ENCODE measurements at places on chromosomes 7 and 10. TPM values are rescaled to one million over a fixed set of nuclear protein-coding genes. Genes with fewer than 3 reads are reported as not detected.

DNA sequence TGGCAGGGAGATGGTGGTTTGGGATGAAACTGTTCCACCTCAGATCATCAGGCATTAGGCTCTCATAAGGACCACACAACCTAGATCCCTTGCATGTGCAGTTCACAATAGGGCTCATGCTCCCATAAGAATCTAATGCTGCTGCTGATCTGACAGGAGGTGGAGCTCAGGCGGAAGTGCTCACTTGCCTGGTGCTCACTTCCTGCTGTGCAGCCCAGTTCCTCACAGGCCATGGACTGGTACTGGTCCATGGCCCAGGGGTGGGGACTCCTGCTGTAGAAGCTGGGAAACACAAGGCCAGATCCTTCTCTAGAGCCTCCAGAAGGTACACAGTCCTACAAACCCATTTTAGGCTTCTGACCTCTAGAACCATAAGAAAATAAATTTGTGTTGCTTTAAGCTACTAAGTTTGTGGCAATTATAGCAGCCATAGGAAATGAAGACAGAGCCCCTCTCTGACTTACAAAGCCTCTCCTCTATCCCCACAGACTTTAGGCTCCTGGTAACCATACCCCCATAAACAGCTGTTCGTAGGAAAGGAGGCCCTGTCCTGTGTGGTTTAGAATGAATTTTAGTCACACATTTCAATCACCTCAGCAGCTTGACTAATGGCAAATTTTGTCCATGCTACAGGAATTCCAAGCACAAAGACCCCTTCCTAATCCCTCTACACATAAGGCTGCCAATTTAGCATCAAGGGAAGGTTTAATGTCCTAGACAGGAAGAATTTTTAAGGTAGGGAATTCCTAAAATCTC is 206.1 kb upstream of the PHYHIPL start:
- H3K27ac ChIP-seq: no peak overlapping the region
- H3K27me3 ChIP-seq: no peaks in the 10 kb centered on the region
- H3K4me3 ChIP-seq: no peak overlapping the region
- DNase-seq: peak; percentile 48

- H3K4me1 ChIP-seq: no peaks in the 10 kb centered on the region
- no peak overlapping the region for H3K4me3 ChIP-seq
- DNase-seq: no peak
- no peaks in the 10 kb centered on the region for H3K27me3 ChIP-seq
- no peaks in the 10 kb centered on the region for H3K36me3 ChIP-seq
Measured at GRCh38 chr10:124083740-124084397, 9.5 kb downstream of the CHST15 start.

- no peaks in the 10 kb centered on the region for H3K4me1 ChIP-seq
- no peaks in the 10 kb centered on the region for H3K27me3 ChIP-seq
- no peak for DNase-seq
- H3K36me3 ChIP-seq: no peaks in the 10 kb centered on the region
Measured at GRCh38 chr7:3150027-3150426, 106.4 kb upstream of the CARD11 start.

GRCh38 chr7:40916813-40917212 is 782.0 kb downstream of the SUGCT start:
- no peak overlapping the region for H3K4me3 ChIP-seq
- no peak overlapping the region for H3K27ac ChIP-seq
- no peaks in the 10 kb centered on the region for H3K36me3 ChIP-seq
- H3K27me3 ChIP-seq: no peaks in the 10 kb centered on the region
- DNase-seq: no peak

GRCh38 chr10:112159469-112159868 is 24.1 kb downstream of the GPAM start:
- H3K27ac ChIP-seq: no peak overlapping the region
- no peak overlapping the region for H3K4me3 ChIP-seq
- DNase-seq: no peak
- H3K27me3 ChIP-seq: no peaks in the 10 kb centered on the region
- no peaks in the 10 kb centered on the region for H3K4me1 ChIP-seq

- H3K4me3 ChIP-seq: no peak overlapping the region
- H3K27ac ChIP-seq: no peak overlapping the region
- DNase-seq: no peak
- H3K36me3 ChIP-seq: 0 out of 2 replicates have a peak, but pooled peaks cover 4% of the 10 kb centered on the region
- H3K27me3 ChIP-seq: no peaks in the 10 kb centered on the region
- no peaks in the 10 kb centered on the region for H3K4me1 ChIP-seq
Measured at GRCh38 chr7:130141161-130141883, 63.9 kb downstream of the TMEM209 start.

DNA sequence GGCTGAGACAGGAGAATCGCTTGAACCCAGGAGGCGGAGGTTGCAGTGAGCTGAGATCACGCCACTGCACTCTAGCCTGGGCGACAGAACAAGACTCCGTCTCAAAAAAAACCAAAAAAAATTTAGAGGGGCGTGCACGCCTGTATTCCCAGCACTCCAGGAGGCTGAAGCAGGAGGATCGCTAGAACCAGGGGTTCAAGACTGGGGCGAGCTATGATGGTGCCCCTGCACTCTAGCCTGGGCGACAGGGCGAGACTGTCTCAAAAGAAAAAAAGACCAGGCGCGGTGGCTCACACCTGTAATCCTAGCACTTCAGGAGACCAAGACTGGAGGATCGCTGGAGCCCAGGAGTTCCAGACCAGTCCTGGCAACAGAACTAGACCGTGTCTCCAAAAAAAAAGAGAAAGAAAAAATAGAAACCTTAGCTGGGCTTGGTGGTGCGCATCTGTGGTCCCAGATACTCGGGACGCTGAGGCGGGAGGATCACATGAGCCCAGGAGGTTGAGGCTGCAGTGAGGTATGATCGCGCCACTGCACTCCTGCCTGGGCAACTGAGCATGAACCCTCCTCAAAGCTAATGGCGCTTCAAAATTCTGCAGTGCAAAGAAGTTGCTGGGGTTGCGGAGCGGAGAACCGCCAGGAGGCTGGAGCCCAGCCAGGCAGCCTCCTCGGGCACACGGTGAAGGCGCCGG is 382 bp upstream of the MBLAC1 start:
- peak overlapping the region; percentile 80 for H3K4me3 ChIP-seq
- no peaks in the 10 kb centered on the region for H3K27me3 ChIP-seq
- H3K27ac ChIP-seq: peak overlapping the region; percentile 94

TPK1 gene
- 11.5 TPM for total RNA-seq

ATOH7 gene
- total RNA-seq: not detected

GRCh38 chr10:49138361-49138891 is 4.6 kb upstream of the FAM170B start:
- H3K27me3 ChIP-seq: no peaks in the 10 kb centered on the region
- H3K27ac ChIP-seq: no peak overlapping the region
- no peak overlapping the region for H3K4me3 ChIP-seq
- no peaks in the 10 kb centered on the region for H3K36me3 ChIP-seq
- DNase-seq: no peak

- peaks cover 31% of the 10 kb centered on the region for H3K36me3 ChIP-seq
- H3K4me3 ChIP-seq: no peak overlapping the region
- no peaks in the 10 kb centered on the region for H3K27me3 ChIP-seq
- H3K27ac ChIP-seq: no peak overlapping the region
Measured at GRCh38 chr7:5232485-5232837, 42.4 kb downstream of the WIPI2 start.

DNA sequence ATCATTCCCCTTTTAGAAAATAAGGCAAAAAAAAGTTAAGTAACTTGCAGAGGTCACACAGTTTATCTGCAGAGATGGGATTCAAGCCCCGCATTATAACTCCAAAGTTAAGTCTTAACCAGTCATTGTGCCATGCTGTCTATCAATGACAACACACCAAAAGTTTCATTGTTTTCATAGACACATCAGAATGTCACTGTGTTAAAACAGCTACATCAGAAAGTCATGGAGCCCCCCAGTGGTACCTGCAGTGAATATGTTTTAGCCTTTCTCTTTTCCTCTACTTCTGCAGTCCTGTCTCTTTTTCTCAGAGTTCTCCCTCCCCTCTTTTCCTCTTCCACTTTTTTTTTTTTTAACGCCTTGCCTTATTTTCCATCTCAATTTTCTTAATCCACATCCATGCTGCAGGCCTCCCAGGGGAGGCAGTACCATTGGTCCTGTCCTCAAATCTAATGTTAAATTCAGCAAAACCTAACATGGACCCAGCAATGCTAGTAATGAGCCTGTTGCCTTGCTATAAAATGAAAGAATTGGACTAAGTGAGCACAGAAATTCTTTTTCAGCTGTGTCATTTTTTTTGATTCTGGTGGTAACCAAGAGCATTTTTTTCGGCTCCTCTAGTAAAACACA is 3.8 kb upstream of the NRCAM start:
- DNase-seq: peak; percentile 67
- no peak overlapping the region for H3K4me3 ChIP-seq
- no peaks in the 10 kb centered on the region for H3K27me3 ChIP-seq
- H3K36me3 ChIP-seq: no peaks in the 10 kb centered on the region

GBF1 gene
- 12.5 TPM for total RNA-seq

DNA sequence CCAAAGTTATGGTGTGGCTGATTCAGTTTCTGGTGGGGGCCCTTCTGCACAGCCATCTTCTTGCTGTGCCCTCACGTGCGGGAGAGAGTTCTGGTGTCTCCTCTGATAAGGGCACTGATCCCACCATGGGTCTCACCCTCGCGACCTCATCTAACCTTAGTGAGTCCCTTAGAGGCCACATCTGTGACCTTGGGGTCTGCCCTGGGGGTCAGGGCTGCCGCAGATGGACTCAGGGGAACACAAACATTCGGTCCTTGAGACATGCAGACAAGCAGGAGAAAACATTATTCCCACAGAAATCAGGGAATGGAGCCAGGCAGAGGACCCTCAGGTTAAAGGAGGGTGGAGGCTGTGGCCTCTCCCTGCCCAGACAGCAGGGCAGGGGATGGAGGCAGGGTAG is 177.9 kb downstream of the DNAJB6 start:
- no peaks in the 10 kb centered on the region for H3K27me3 ChIP-seq
- H3K4me3 ChIP-seq: no peak overlapping the region
- H3K27ac ChIP-seq: no peak overlapping the region

GRCh38 chr7:100951172-100951571 is 1.8 kb downstream of the MUC3A start:
- H3K4me1 ChIP-seq: peaks cover 4% of the 10 kb centered on the region
- H3K27me3 ChIP-seq: peaks cover 4% of the 10 kb centered on the region
- DNase-seq: no peak
- no peak overlapping the region for H3K4me3 ChIP-seq
- no peaks in the 10 kb centered on the region for H3K36me3 ChIP-seq

DNA sequence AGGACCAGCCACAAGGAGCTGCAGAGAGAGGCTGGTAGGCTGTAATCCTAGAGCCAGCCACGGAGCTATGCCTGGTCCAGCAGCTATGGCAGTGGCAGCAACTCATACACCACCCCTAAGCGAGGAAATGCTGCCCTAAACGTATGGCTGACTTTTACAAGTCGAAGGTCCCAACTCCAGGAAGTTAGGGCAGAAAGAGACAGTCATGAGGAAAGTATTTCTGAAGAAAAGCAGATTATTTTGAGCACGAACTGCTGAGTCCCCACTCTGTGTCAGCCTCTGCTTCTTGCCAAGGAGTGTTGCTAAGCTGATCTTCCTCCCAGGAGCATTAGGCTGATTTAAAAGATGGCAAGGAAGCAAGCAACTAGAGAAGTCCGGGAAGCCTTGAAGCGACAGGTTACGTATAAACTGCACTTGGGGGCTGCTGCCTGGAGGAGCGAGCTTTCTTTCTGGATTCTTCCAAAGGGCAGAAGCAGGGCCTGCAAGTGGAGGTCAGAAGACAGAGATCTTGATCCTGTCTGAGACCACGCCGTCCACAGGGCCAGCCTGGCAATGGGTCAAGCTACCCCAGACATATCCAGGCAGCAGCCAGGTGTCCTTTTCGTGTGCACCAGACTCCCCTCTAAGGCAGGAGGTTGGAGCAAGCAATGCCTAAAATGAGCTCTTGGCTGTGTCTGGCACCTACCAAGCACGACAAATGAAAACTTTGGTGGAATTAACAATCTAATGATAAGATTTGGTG is 39.4 kb downstream of the PLXNA4 start:
- H3K36me3 ChIP-seq: no peaks in the 10 kb centered on the region
- H3K27ac ChIP-seq: no peak overlapping the region
- H3K4me3 ChIP-seq: no peak overlapping the region
- no peaks in the 10 kb centered on the region for H3K27me3 ChIP-seq
- DNase-seq: no peak

- H3K27me3 ChIP-seq: no peaks in the 10 kb centered on the region
- no peak overlapping the region for H3K4me3 ChIP-seq
- no peaks in the 10 kb centered on the region for H3K36me3 ChIP-seq
- no peaks in the 10 kb centered on the region for H3K4me1 ChIP-seq
- H3K27ac ChIP-seq: no peak overlapping the region
Measured at GRCh38 chr10:95509251-95509650, 51.9 kb downstream of the SORBS1 start.

GRCh38 chr10:126256864-126257263 is 131.4 kb downstream of the ADAM12 start:
- H3K4me3 ChIP-seq: no peak overlapping the region
- H3K4me1 ChIP-seq: no peaks in the 10 kb centered on the region

OGDHL gene
- 0.75 TPM for total RNA-seq

GRCh38 chr10:11407939-11408338 is 203.5 kb downstream of the USP6NL start:
- no peak overlapping the region for H3K4me3 ChIP-seq
- no peak for DNase-seq
- H3K4me1 ChIP-seq: no peaks in the 10 kb centered on the region

- no peak for DNase-seq
- no peak overlapping the region for H3K4me3 ChIP-seq
- H3K36me3 ChIP-seq: no peaks in the 10 kb centered on the region
- no peaks in the 10 kb centered on the region for H3K4me1 ChIP-seq
- no peak overlapping the region for H3K27ac ChIP-seq
Measured at GRCh38 chr10:131775833-131776232, 125.0 kb upstream of the PPP2R2D start.

VPS37D gene
- total RNA-seq: not detected

DNA sequence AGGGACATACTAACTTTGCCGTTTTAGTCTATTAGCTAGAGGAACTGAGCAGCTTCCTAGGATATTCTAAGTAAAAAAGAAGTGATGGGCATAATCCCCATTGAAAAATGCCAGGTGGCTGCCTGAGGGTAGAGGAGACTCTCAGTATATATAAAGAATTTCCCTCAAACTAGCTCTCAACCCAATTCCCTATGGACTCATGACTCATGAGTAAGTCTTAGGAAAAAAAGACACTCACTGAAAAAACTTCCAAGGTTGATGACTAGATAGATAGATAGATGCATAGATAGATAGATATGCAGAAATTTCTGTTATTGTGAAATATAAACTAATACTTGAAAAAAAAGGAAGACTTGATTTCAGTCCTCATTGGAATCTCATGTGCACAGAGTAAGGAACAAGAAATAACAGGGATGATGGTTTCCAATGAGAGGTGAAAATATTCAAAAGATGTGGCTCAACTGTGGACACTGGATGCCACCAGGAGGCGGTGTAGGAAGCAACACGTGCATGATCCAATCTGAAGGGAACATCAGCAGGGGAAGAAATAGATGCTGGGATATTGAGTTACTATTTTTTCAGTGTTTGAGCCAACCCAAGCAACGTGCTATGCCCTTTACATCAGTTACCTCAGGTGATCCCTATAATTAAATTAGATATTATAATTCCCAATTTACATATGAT is 711.0 kb upstream of the LRRTM3 start:
- H3K36me3 ChIP-seq: no peaks in the 10 kb centered on the region
- DNase-seq: peak; percentile 51
- no peaks in the 10 kb centered on the region for H3K27me3 ChIP-seq
- no peak overlapping the region for H3K4me3 ChIP-seq
- no peak overlapping the region for H3K27ac ChIP-seq
- no peaks in the 10 kb centered on the region for H3K4me1 ChIP-seq

GRCh38 chr10:33722067-33722466 is 387.6 kb upstream of the NRP1 start:
- no peaks in the 10 kb centered on the region for H3K36me3 ChIP-seq
- H3K4me3 ChIP-seq: no peak overlapping the region
- no peak overlapping the region for H3K27ac ChIP-seq
- no peaks in the 10 kb centered on the region for H3K4me1 ChIP-seq
- H3K27me3 ChIP-seq: no peaks in the 10 kb centered on the region
- DNase-seq: no peak

CCDC146 gene
- total RNA-seq: 3.9 TPM
